Kasumi-1 (cell line): ENCODE measurements at places on chromosomes 6 and 20.
A peak's percentile ranks its signal among the peaks of the same experiment; 100 is the strongest.

DNA sequence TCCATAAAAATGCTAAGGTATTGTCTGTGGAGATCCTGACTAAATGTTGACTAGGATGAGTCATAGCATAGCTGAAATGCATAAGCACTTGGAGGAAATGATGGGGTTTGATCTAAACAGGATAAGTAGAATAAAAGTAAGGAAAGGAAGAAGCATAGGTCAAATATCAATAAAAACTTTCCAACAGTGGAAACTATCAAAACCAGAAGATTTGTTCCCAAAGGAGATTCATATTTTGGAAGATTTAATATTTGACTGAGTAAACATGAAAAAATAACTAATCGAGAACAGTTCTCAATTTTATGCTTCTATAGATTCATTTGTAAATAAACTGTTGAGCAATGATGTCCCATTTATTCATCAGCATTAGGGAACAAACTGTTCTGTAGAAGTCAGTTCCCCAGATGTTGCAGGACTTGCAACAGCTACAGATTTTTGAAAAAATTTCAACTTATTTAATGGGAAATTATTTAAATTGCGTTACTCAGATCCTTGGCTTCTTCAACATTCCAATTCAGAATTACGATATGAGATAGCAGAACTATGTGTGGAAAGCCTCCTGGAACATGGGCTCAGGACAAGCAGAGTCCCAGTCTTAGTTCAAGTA, 133.7 kb upstream of the TBX18 start:
- DNase-seq = no peak

DNA sequence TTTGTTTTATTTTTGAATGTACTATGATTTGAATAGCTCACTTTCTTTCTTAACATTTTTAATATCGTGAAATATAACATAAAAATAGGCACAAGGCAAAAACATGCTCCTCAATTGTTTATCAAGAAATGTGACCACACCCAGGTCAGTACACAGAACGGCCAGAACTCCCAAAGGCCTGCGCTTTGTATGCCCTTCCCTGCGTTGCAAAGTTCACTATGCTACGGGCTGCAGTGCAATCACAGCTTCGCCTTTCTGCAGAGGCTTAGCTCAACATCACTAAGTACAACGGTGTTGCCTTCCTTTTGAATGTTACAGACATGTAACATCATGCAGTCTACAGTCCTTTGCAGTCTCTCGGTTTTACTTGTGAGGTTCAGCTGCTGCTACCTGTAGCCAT, 333.4 kb downstream of the THBS2 start:
- no peak for DNase-seq

GRCh38 chr6:1062786-1063545, 248.9 kb upstream of the FOXQ1 start:
- no peak for DNase-seq

- DNase-seq = no peak
Observed at GRCh38 chr6:151043944-151044343, 178.4 kb downstream of the MTHFD1L start.

DNA sequence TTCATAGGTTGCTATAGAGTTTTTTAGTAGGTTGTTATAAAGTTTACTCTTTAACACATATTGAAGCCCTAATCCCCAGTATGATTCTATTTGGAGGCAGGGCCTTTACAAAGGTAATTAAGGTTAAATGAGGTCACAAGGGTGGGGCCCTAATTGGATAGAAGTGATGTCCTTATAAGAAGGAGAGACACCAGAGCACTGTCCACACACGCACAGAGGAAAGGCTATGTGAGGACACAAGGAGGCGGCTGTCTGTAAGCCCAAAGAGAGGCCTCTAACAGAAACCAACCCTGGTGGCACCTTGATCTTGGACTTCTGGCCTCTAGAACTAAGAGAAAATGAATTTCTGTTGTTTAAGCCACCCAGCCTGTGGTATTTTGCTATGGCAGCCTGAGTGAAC, 98.5 kb downstream of the GJA10 start:
- DNase-seq = no peak

DNA sequence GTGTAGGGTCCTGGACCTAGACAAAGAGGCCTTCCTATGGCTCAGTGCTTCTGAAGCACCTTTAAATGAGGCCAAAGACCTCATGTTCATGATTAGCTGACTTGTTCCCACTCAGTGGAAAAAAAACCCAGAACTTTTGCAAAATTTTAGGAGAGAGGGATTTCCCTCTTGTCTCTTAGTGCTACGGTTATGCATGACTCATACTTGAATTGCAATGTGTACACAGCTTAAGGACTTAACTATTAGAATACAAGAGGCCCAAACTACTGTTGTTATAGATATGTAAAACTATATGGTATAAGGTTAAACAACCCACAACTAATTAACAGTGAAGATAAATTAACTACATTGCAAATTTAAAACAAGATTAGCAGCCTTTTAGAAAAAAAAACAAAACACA, 32.3 kb upstream of the HLA-A start:
- DNase-seq = no peak

DNA sequence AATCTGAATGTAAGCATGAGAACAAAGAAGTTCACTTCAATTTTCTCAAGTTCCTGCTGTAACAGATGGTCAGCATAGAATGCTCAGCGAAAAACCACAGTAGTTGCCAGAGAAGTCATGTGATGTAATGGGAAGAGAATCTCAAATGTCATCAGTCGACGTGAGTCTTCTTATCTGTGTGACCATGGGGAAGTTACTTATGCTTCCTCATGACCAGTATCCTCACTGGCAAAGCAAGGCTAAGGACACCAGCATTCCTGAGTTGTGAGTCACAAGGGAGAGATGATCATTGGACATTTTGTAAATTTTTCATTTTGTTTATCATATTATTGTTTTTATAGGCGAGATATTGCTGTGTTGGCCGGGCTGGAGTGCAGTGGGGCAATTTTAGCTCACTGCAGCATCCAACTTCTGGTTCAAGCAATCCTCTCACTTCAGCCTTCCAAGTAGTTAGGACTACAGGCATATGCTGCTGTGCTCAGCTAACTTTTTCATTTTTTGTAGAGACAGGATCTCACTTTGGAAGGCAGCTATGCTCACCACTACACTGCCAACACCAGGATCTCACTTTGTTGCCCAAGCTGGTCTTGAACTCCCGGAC, 21.9 kb downstream of the SGK1 start:
- peak; percentile 94 for DNase-seq

GRCh38 chr20:48875914-48876240, 45.6 kb upstream of the ARFGEF2 start:
- DNase-seq = peak; percentile 11

DNA sequence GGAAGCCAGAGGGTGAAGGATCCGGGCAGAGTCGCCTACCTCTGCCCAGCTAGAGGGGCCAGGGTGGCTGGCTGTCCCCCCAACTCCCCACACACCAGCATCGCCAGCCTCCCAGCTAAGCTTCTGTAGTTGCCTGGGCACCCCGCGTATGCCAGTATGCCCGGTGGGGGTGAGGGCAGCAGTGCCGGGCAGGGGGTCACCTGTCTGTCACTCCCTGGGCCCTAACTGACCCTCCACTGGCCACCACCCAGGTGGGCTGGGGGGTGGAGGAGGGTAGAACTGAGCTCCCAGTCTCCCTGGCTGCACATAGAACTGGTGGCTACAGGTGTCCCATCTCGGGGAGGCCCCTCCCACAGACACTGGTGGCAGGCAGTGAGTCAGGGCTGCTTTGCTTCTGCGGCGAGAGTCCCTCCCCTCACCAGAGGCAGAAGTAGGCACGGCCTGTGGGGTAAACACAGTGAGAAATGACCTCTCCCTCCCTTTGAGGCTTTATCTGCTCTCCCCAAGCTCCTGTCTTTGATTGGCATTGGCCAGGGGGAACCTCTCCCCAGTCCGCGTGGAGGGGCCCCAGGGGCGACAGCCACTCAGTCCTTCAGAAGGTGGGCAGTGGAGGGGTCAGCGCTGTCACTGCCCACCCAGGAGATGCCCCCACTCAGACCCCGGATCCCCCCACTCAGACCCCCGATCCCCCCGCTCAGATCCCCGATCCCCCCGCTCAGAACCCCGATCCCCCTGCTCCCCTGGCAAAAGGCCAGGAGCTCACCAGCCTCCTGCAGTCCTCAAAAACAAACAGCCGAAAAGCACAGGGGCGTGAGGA, 2.5 kb downstream of the NTSR1 start:
- no peak for DNase-seq

- DNase-seq = no peak
Observed at GRCh38 chr20:47951521-47951971, 166.3 kb upstream of the SULF2 start.

DNA sequence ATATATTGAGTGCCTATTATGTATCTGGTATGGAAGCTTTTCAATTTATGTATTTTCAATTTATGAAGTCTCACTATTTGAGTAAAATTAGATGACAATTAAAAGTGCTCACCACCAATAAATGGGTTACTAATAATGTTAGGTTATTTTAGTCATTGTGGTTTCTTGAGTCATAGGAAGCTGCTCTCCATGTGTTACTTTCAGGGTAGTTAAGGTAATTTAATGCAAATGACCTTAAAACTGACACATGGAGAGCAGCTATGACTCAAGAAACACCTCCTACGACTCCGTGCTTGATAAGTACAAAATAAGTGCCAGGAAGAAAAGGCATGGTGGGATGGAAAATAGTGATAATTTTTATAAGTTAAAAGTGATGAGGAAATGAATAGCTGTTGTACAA, 16.5 kb upstream of the TINAG start:
- no peak for DNase-seq

GRCh38 chr6:167569879-167570278, 245.0 kb downstream of the TTLL2 start:
- no peak for DNase-seq

GRCh38 chr6:77273929-77274328, 189.4 kb downstream of the HTR1B start:
- no peak for DNase-seq

GRCh38 chr20:63261060-63261794, 7.0 kb upstream of the NKAIN4 start:
- DNase-seq = no peak

GRCh38 chr6:29561606-29562181, 2.2 kb upstream of the UBD start:
- no peak for DNase-seq
